Stimulated activated CD4-positive, alpha-beta T cell treated with anti-CD3 and anti-CD28 coated beads, TNF-alpha, amount 100 ng/mL, for 1 hour (primary cell): ENCODE measurements at places on chromosomes 1 and 21.

DNA sequence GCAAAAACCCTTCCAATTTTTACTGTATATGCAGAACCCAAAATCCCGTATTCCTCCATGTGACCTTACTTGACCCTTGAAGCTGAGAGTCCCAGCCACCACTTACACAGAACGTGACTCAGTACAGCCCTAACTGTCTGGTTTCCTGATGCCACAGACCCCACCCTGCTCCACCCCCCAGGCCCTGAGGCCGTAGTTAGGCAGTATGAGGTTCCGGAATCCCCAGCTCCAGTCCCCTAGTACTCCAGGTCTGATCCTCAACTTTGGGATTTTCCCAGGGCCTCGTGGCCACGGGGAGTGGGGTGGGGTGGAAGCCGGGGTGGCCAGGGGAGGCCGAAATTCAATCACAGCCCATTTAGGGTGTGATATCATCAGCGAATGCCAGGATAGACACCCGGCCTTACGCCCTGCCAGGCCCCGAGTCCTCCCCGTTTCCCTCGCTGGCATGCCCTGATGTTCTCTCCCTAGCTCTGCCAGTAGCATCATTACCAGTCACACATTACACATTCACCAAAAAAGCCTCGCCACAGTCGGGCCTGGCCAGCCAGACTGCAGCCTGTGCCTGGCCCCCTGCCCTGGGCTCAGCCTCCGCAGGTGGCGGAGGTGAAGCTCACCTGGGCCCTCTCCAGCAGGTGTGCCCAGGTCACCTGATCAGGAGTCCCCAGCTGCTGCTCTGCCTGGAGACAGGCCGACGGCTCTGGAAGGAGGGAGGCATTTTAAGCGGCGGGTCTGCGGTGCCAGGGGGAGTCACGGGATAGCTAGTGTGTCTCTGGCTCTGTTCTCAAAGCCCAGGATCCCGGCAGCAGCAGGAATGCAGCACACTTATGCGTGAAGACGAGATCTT is 70.8 kb downstream of the SCCPDH start:
- no peak for DNase-seq

DNA sequence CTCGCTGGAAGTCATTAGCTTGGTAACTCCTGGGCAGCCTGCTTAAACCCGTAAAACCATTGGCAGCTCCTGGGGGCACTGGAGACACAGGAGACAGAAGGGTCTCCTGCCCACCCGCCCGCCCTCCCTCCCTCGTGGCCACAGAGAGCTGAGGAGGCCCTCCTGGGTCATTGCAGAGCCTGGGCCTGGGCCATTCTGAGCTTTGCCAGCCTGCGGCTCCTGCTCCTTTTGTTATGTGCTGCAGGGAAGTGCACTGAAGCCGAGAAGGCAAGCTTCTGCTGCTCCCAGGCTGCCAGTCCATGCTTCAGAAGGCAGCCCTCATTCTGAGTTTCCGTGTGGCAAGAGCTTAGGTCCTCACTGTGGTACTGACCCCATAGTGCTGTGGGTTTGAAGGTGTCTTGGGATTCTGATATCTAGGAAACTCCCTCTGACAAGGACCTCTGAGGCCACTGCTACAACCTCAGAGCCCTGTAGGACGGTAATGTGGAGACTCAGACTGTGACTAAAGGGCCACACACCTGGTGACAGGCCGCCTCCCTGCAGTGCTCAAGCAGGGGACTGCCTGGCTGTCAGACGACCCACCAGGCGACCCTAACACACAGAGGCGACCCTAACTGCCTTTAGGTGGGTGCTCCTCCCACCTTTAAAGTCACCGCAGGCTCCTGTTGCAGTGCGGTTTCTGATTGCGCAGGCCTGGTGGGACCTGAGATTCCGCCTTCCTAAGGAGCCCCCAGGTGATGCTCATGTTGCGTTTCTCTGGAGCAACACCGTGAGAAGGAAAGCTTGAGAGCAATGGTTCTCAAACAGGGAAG is 118.7 kb downstream of the IER5 start:
- DNase-seq = no peak

- DNase-seq = no peak
Measured at GRCh38 chr1:233111731-233112130, 161.3 kb downstream of the NTPCR start.

DNA sequence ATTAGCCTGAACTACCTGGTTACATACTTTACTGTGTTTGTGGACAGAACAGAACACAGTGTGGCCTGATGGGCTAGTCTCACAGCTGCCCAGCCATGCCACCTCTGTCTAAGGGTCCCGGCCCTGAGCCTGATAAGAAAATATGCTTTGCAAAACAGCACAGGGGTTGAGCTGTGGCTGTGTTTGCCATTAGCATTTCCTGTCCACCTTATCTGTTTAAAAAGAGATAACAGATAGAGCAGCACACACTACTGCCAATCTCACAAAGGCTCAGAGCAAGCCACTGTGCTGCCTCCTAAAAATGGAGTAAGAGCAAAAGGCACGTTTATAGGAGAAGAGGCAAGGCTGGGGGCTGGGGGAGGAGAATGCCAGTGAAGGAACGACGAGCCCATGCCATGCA is 95.0 kb downstream of the SUSD4 start:
- DNase-seq = no peak

GRCh38 chr1:16152481-16153087 is 3.3 kb downstream of the EPHA2 start:
- DNase-seq = no peak

DNA sequence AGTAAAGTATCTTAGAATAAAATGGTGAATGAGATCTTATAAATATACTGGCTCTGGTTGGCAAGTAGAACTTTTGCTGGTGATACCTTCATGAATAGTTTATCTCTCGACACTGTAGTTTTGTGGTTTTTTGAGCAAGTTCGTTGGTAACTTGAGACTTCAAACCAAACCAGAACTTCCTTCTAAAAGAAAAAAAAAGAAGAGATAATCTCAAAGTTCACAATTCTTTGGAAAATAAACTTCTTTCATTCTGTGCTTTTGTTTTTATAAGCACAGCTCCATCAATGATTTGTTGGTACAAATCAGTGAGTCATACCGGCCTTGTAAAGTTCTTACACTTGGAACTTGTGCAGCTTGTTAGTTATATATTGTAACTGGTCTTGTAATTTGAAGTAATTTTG is 2.3 kb downstream of the HIPK1 start:
- no peak for DNase-seq
